ENCODE measurements at places on chromosomes 3 and 15.

DNA sequence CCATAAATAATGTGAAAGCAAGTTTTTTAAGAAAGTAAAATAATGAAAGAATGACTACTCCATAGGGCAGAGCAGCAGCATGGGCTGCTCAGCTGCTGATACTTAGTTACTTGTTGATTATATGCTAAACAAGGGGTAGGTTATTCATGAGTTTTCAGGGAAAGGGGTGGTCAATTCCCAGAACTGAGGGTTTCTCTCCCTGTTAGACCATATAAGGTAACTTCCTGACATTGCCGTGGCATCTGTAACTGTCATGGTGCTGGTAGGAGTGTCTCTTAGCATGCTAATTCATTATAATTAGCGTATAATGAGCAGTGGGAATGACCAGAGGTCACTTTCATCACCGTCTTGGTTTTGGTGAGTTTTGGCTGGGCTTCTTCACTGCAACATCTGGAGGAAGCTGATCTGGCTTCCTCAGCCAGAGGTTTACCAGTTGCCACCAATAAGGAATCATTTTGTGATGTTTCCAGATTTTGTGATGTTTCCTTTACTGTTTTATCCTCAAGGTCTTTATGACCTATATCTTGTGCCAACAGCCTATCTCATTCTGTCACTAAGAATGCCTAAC lies 121.8 kb upstream of the CHL1 start:
- no peak for DNase-seq

DNA sequence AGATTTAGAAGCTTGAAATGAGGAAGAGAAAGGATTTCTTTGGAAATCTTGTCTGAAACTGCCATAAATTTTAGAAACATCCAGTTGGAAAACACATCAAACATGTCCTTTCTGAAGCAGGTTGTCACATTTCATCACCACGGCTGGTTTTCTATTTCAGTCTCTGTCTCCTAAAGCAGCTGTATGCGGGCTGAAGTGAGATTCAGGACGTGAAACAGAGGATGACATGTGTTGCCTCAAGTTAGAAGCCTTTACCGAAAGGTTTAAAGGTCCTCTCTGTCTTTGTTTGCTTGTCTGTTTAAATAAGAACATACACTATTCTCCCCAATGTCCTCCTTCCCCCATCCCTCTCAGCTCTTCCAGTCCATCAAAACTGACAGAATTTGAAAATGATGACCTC lies 141.9 kb downstream of the SQOR start:
- DNase-seq = no peak

DNA sequence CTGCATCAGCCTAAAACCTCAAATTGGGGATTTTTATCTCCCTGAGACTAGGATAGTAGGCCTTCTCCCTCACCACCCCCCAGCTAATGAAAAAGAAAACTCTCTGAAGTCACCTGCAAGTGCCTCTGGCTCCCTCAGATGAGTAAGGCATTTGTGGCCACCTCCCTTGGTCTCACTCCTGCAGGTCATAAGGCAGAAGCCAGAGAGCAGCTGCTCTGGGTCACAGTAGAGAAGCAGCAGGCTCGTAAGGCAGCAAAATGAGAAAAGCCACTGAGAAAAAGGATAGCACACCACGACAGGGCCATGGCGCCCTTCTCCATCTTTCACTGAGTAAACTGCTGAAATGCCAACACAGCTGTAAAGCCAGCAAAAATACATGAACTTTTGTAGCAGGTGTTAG lies 296.7 kb upstream of the DPH6 start:
- DNase-seq = no peak

DNA sequence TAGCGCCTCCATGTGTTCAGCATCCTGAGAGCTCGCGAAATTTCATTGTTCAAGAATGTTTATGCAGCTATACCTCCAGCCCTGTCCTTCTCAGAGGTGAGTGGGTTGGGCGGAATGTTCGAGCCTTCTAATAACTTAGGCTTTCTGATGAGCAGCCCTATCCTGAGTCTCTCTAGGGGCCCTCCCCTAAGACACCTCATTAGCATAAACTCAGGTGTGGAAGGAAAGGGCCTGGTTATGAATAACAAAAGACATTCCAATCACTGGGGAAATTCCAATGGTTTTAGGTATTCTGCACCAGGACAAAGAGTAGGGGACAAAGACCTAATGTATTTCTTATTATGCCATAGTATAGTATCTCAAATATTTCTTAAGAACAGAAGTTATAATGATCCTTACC lies 138.1 kb upstream of the PDZRN3 start:
- DNase-seq = no peak

GRCh38 chr15:59069430-59069829 lies 35.5 kb upstream of the CCNB2 start:
- DNase-seq = no peak

DNA sequence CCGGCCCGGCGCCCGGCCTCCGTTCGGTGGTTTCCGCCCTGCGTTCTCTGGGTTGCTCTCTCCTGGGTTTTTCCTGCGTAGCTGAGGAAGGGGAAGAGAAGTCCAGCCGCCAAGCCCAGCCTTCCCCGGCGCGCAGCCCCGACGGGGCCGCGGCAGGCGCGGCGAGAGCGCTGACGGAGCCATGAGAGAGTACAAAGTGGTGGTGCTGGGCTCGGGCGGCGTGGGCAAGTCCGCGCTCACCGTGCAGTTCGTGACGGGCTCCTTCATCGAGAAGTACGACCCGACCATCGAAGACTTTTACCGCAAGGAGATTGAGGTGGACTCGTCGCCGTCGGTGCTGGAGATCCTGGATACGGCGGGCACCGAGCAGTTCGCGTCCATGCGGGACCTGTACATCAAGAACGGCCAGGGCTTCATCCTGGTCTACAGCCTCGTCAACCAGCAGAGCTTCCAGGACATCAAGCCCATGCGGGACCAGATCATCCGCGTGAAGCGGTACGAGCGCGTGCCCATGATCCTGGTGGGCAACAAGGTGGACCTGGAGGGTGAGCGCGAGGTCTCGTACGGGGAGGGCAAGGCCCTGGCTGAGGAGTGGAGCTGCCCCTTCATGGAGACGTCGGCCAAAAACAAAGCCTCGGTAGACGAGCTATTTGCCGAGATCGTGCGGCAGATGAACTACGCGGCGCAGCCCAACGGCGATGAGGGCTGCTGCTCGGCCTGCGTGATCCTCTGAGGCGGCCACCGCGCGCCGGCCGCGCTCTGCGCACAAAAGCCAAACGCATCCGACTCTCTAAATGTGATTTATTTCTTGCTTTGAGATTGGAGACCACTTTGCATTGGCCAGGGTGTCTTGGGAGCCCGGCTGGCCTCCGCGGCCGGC lies 727 bp downstream of the RAP2B start:
- DNase-seq = peak; percentile 24

- no peak for DNase-seq
Measured at GRCh38 chr3:124395584-124396338, 334.5 kb upstream of the UMPS start.

DNA sequence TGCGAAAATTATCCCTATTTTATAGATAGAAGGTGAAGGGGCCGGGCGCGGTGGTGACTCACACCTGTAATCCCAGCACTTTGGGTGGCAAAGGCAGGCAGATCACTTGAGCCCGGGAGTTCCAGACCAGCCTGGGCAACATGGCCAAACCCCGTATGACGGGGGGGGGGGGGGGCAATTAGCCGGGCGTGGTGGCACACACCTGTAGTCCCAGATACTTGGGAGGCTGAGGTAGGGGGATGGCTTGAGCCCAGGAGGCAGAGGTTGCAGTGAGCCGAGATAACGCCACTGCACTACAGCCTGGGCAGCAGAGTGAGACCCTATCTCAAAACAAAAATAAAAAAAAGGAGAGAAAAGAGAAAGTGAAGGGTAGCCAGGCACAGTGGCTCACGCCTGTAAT lies 1.4 kb downstream of the AAGAB start:
- DNase-seq = no peak

GRCh38 chr3:37819591-37819990 lies 42.1 kb upstream of the CTDSPL start:
- no peak for DNase-seq

DNA sequence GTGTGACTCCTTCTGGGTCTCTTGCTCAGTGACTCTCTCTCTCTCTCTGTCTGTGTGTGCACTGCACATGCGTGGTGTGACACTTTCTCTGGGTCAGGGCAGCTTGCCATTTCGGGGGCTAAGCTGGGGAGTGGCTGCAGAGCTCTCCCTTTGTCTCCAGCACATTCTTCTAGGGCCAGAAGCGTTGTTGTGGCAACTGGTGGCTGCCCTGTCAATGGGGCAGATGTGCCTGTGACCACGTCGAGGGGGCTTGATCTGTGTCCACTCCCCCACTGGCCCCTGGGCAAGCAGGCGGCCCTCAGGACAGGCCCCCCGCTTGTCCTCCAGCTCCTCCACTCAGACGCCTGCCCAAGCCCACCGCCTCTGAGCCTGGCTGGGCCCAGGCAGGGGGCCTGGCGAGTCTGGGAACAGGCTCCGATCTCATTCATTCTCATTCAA lies 67.8 kb downstream of the WNT7A start:
- no peak for DNase-seq

GRCh38 chr15:77499087-77499760 lies 78.5 kb downstream of the HMG20A start:
- no peak for DNase-seq

GRCh38 chr15:101288905-101289513 lies 6.0 kb downstream of the SNRPA1 start:
- no peak for DNase-seq

GRCh38 chr3:174862666-174863065 lies 3.5 kb downstream of the NAALADL2 start:
- DNase-seq = no peak

GRCh38 chr3:159378396-159379194 lies 576.7 kb downstream of the MFSD1 start:
- no peak for DNase-seq

DNA sequence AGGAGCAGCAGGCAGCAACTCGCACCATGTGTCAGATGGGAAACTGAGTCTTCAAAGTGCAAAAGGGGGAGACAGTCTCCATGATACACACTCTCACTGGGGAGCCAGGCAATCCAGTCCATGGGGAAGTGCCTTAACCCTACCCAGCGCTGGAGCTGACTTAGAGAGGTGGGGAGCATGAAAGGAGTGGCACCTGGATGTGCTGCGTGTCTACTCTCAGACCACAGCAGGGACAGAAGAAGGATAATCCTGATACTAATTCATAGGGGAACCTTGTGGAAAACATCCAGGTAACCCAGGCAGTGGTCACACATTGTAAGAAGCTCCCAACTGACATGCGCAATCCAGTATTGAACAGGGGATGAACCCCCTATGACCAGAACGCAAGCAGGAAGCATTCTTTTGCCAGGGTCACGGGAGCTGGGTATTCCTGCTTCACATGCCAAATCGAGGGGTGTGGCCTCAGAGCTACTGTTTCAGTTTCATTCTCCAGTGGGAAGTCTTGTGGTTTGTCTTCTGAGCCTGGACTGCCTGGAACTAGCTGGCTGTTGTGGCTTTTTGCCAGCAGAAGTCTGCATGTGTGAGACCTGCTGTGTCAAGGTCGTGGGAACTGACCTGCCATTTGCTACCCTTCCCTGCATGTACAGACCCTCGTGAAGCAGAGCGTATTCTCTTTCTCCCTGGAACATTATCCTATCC lies 367.6 kb upstream of the NDN start:
- no peak for DNase-seq

GRCh38 chr3:145013931-145014330 lies 1042.3 kb downstream of the DIPK2A start:
- DNase-seq = no peak

DNA sequence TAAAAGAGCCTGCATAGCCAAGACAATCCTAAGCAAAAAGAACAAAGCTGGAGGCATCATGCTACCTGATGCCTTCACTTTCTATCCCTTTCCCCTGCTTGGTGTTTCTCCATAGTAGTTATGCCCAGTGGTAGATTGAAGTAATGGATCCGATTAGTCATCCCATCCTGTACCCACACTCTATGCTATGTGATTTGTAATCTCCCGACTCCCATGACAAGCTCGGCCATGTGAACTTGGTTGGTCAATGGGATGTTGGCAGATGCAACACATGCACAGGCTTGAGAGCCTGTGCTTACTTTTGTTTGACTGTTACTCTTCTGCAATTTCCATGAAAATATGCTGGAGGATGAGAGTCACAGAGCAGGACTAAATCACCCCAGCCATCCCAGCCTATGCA lies 334.9 kb upstream of the DPH6 start:
- DNase-seq = no peak

- DNase-seq = no peak
Measured at GRCh38 chr3:152703245-152703890, 131.6 kb upstream of the P2RY1 start.

DNA sequence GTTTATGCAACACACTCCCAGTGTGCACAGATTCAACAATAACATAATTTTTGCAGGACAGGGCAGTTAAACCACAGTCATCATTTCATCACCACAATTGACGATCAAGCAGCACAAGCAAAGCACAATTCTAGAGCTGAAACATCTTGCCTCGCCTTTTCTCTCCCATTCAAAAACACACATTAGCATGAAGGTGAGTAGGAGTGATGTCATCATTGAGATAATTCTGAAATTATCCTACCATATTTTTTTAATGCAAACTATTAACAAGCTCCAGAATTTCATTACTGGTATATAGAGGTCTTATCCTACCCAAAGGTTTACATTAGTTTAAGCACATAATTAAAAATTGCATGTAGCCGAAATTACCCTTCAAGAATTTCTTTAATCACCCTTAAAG lies 3.5 kb downstream of the IGDCC3 start:
- no peak for DNase-seq

GRCh38 chr3:128787256-128788253 lies 61.6 kb downstream of the RAB7A start:
- DNase-seq = peak; percentile 36

GRCh38 chr3:109195815-109196214 lies 59.3 kb downstream of the C3orf85 start:
- no peak for DNase-seq

DNA sequence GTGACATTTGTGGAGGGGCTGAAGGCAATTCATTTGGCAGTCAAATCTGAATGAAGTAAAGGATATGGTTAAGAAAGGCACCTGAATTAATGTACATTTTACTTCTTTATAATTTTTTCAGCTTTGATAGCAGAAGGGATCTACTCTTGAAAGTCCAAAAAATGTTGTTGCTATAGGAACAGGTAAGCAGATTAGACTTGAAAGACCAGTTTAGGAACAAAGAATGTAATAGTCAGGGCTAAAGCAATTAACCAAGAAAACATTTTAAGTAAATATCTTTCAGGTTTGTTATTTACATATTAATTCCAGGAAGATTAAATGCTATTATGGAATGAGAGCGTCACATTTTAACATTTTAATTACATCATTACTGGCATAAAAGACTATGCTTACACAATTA lies 1.1 kb downstream of the ATP13A4 start:
- DNase-seq = no peak

DNA sequence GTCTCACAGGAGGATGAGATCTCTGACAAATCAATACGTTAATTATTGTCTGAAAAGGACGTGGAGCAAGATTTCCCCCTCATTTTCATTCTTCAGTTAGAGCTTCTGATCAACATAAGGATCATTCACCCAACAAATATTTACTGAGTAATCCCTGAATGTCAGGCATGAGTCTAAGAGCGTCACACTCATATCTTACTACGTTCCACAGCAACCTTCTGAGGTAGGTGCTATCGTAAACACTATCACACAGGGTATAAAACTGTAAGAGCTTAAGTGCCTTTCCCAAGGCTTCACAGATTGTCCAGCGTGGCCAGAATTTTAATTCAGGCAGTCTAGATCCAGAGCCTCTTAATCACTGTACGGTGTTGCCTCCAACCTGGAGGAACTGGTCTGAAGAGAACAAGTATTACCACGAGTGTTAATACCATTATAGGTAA lies 10.6 kb upstream of the TM4SF1 start:
- no peak for DNase-seq

Measured in stimulated activated CD4-positive, alpha-beta T cell treated with anti-CD3 and anti-CD28 coated beads, Interleukin-4, amount 100 ng/mL, for 48 hours (primary cell).